ENCODE measurements at places on chromosomes 5 and 9.
A peak's percentile ranks its signal among the peaks of the same experiment; 100 is the strongest.

DNA sequence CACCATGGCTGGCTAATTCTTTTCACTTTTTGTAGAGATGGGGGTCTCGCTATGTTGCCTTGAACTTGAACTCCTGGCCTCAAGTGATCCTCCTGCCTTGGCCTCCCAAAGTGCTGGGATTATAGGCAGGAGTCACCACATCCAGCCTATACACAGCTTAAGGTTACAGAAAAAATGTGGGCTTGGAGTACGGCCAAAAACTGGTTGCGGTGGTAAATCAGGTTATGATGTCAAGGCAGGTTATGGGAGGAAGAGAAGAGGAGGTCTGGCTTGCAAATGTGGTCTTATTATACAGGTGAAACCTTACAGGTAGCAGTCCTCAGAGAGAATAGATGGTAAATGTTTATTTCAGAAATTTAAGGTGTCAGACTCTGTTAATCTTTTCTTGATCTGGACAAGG, 30.7 kb upstream of the SYK start:
- DNase-seq: no peak

GRCh38 chr9:128992995-128993394, 35.1 kb downstream of the SH3GLB2 start:
- DNase-seq: peak; percentile 14

- DNase-seq: peak; percentile 30
These were observed 49.3 kb downstream of the F2R start for GRCh38 chr5:76765249-76765648.

DNA sequence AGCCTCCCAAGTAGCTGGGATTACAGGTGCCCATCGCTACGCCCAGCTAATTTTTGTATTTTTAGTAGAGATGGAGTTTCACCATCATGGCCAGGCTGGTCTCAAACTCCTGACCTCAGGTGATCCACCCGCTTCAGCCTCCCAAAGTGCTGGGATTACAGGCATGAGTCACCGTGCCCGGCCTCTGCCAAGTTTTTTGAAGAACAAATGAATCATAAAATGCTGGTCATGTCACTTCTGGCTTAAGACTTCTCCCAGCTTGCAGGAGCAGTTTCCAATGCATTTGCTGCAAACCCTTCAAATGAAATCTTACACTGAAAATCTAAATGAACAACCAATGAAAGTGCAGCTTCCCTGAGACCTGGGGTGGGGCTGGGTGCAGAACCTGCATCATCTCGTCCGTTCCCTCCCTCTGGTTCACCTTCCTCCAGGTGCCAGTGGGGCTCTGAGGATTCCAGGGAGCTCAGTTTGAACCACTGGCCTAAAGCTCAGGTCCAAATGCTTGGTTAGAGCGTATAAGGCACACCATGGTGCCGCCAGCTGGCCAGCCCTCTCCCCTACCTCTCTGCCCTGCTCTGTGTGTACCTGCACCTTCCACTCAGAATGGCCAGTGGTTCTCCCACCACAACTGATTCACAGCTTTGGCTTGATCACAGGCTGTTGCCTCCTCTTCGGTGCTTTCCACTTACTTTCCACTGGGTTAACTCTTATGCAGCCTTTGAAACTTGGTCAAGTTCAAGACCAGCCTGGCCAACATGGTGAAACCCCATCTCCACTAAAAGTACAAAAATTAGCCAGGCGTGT, 39.8 kb upstream of the FUBP3 start:
- DNase-seq: peak; percentile 51

- DNase-seq: no peak
These were observed 100.4 kb upstream of the FAM174A start for GRCh38 chr5:100434815-100435214.

GRCh38 chr5:119327018-119327417, 28.8 kb upstream of the TNFAIP8 start:
- DNase-seq: peak; percentile 58

GRCh38 chr9:124743686-124744348, 27.3 kb downstream of the NR6A1 start:
- DNase-seq: peak; percentile 51

GRCh38 chr9:13898957-13899356, 415.0 kb downstream of the NFIB start:
- DNase-seq: peak; percentile 18

- DNase-seq: peak; percentile 70
These were observed 525.6 kb downstream of the PDE4D start for GRCh38 chr5:59367791-59368394.

GRCh38 chr5:25573691-25574090, 928.9 kb upstream of the CDH10 start:
- no peak for DNase-seq

DNA sequence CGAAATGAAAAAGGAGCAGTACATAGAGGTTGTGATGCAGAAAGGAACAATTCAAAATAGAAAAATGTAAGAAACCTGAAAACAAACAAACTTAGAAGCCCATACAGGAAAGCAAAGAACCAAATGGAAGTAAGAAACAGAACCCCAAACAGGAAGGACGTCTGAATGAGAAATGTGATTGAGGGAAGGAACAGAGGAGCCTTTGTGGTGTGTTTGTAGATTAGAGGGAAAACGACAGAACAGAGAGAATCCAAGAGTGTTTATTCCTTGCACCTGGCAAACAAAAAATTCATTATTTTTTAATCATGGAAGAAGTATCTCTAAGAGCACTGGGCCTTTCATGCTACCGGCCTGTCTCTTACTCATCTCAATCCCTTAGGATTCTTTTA, 67.8 kb upstream of the ZSWIM6 start:
- no peak for DNase-seq
